ENCODE measurements at places on chromosomes 2 and 18. TPM values are rescaled to one million over a fixed set of nuclear protein-coding genes. Genes with fewer than 3 reads are reported as not detected.

The ACTG2 gene
- 7.9 TPM for total RNA-seq

DNA sequence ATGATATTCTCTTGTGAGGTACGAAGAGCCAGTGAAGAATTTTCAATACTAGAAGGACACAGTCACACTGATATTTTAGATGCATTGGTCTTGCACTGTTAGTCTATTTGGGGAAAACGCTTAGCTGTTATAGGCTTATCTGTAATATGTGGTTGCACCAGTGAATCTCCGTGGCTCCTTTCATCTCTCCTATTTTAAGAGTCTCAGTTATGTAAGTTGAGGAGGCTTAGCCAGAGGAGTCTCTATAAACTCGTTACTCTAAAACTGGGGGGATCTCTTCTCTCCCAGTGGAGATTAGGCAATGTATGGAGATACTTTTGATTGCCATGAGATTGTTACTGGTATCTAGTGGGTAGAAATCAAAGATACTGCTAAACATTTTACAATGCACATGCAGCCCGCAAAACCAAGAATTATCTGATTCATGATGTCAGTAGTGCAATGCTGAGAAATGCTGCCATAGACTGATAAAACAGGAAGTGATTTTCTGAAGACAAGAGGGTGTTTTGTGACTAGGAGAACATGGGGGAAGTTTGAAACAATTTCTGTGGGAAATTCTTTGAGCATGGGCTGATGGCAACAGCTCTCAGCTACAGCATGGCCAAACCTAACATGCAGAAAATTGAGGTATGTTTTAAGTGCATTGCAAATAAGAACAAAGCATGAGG lies 339.1 kb downstream of the SOX11 start:
- no peak for DNase-seq

The BOLA3 gene
- 38.4 TPM for total RNA-seq

DNA sequence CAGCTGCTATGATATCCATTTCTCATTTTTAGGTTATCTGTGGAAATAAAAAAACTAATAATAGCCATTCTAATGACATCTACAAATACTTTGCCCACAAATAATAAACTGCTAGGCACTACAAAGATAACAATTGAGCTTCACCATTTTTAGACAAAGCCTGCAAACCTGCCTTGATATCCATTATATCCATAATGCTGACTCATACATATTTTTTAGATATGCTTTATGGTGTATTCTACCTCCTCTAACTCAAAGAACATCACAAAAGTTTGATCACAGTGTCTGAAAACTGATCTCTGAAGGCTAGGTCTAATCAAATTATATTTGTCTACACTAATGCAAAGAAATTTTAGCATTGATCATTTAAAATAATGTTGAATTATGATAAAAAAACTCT lies 138.4 kb downstream of the HNMT start:
- DNase-seq = no peak

DNA sequence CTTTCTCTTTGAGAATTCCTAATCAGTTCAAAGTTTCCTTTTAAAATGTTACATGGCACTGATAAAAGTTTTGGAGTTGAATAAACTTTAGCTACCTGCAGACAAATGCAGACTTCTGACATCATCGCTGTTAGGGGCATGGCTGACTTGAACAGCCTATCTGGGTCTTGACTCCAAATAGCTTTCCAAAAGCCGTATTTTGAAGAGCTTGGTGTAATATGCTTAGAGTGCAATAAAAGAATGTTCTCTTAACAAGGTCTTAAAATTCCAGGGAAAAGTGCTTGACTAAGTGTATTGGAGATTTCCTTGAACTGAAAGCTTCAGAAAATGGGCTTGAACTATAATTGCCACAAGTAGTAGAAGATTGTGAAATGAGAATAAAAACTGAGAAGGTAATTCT lies 342.9 kb upstream of the DCC start:
- no peak for DNase-seq

The NOP58 gene
- total RNA-seq = 86.2 TPM

DNA sequence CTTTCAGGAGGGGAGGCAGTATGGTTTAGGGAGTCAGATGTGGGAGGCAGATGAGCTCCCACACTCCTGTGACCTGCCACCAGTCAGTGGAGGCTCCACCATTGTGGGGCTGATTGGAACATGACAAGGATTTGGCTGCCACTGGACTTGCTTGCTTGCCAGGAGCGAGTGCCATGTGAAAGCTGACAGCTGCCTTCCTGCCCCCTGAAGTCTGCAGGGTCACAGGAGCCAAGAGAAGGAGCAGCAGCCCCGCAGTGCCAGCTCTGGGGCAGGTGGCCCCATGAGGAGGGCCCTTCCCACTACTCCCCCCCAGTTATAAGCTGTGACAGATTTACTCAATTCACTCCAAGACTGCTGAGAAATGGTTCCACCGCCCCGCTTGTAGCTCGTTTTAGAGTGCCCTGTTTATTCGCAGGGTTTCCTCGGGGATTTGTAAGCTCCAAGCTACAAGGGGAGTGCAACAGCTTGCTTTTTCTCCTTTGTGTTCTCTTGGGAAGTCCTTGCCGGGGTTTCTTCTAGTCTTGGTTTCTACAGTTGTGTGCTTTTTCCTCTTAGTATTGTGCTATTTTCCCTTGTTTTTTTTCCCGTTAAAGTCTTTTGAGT lies 414.3 kb downstream of the MEIS1 start:
- DNase-seq = no peak

The TMEM178A gene
- 4.9 TPM for total RNA-seq

- no peak for DNase-seq
Observed at GRCh38 chr2:43248621-43249020, 22.2 kb upstream of the ZFP36L2 start.

DNA sequence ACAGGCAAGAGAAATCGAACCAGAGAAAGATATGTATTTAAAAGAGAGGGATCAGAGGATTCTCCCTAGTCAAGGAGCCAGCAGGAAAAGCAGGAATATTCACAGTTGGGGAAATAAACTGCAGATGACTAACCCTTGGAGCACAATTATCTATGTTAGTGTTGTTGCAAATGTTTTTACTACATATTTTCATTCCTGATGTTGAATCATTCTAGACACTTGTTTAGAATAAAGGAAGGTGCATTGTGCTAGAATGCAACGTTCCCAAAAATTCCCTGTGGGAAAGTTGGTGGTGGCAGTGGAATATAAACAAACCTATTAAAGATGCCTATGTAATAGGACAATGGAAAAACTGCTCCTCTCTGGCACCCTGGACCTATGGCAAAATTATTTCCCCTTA lies 63.3 kb downstream of the DTNA start:
- DNase-seq = no peak

The PDCD1 gene
- not detected for total RNA-seq

The PIKFYVE gene
- total RNA-seq = 43.1 TPM

GRCh38 chr2:19062370-19062769 lies 296.1 kb downstream of the OSR1 start:
- no peak for DNase-seq

DNA sequence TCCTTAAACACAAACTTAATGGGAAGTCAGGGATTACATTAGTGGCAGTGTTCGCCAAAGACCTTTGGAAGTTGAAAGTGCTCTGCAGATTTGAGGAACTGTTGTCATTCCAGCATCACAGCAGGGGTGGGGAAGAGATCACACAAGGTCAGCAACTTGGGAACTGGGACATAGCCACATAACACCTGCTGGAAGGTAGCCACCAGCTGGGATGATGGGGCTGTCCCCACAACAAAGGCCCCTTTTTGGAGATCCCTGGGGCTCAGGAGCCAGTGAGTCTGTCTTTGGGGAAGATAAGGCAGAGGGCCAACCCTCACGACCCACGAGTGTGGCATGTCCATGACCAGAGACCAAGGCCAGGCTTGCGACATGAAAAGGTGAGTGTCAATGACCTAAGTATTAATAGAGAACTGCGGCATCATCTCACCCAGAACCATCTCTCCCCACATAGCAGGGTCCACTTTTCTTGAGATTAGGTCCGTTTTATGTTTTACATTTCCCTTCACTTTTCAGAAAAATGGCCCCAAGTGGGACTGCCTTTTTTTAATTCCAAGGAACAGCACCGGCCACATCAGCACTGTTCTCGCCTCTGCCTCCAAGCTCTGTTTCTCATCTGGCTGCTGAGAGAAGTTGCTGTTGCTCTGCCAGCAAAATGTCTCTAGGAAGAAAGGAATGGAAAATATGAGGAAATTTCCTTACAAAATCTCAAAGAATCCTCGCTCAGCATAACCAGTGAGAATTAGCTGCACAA lies 106.9 kb downstream of the GFPT1 start:
- peak; percentile 73 for DNase-seq

DNA sequence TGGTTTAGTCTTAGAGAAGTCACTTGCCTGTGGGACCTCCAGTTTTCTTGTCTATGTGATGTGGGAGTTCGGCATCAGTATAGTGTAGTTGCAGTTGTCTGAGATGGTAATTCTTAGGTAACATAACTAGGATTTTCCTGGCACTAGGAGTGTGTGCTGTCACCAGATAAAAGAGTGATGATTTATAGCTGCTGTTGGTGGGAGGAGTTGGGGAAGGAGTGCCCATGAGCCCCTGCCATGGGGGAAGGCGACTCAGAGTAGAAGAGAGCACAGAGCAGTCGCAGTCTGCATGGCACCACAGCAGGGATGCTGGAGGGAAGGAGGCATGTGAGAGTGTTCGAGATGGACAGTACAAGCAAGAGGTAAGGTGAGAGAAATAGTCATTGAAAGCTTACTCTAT lies 38.7 kb downstream of the ATP9B start:
- no peak for DNase-seq

DNA sequence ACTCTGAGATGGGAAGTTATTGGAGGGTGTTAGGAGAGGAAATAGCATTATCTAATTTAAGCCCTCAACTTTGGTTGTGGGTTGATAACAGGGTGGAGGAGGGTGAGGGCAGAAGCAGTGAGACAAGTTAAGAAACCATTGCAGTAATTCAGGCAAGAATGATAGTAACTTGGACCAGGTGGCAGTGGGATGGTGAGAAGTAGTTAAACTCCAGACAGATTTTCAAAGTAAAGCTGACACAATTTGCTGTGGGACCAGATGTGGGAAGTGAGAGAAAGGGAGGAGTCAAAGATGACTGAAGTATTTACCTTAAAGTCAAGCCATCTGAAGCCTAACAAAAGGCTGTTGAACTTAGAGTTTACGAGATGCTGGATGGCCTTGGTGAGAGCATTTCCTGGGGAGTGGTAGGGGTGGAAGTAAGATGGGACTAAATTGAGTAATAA lies 163.2 kb upstream of the KLF7 start:
- DNase-seq = no peak

- no peak for DNase-seq
Observed at GRCh38 chr2:26540961-26541360, 63.0 kb upstream of the OTOF start.

The TCF23 gene
- not detected for total RNA-seq

GRCh38 chr2:7206111-7206810 lies 289.0 kb downstream of the RNF144A start:
- no peak for DNase-seq

DNA sequence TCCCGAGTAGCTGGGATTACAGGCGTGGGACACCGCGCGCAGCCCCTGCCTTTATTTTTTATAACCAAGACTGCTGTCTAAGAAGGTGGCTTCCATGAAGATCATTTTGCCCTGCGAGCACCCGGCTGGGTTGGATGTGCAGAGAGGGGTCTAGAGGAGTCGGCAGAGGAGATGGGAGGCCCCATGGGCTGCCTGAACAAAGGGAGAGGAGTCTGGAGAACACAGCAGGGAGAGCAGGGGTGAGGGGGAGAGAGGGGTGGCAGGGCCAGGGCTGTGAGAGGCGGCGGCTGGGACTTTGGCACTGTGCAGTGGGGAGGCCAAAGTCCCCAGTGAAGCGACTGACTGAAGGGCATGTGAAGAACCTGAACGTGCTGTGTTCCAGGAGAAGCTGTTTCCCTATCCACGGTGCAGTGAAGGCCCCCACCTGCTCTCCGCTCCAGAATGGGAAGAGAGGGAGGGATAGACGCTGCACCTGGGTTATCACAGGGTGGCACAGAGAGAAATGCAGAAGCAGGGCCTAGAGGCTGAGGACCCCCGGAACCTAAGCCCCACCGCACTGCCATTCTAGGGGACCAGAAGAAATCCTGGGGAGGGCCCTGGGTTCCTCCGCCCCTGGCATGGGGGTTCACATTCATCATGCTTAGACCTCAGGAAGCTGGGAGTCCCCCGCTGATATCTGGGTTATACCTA lies 24.8 kb upstream of the FOSL2 start:
- DNase-seq = no peak

The AQP12A gene
- total RNA-seq = not detected

The CPLX4 gene
- not detected for total RNA-seq

The ZSWIM2 gene
- not detected for total RNA-seq

The ECEL1 gene
- total RNA-seq = 0.31 TPM

GRCh38 chr2:42101206-42102023 lies 53.6 kb downstream of the PKDCC start:
- peak; percentile 69 for DNase-seq

The SH3RF3 gene
- 10.1 TPM for total RNA-seq

GRCh38 chr2:183946193-183946592 lies 652.1 kb upstream of the ZNF804A start:
- DNase-seq = no peak

- DNase-seq = no peak
Observed at GRCh38 chr2:113376253-113376912, 61.1 kb upstream of the ZNG1B start.

- DNase-seq = no peak
Observed at GRCh38 chr2:159292157-159292556, 5.7 kb upstream of the WDSUB1 start.

- DNase-seq = no peak
Observed at GRCh38 chr2:30147196-30147714, 448 bp downstream of the YPEL5 start.

The COPS9 gene
- 58.4 TPM for total RNA-seq

The CFAP210 gene
- not detected for total RNA-seq

The CNNM3 gene
- total RNA-seq = 17.1 TPM

DNA sequence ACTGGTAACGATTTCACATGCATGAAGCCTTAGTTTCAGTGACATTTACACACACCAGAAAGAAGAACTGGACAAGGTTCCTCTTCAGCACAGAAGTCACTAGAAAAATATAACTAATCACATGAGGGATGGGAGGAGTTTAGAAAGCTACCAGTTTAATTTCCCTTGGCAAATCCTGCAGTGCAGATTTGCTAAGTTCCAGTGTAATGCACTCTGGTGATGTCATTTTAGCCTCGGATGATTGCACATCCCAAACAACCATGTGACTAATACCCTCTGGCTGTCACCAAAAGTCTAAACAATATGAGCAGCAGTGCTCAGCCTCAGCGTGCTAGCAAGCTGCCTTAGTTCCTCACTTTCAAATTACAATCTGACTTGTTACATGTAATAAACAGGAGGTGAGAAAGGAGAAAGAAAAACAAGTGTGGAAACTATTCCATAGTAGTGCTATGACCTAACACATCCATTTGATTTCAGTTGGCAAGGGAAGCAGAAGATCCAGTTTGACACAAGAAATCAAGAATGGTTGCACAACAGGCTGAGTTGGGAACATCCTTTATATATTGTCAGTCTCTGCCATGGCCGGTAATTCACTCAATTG lies 35.3 kb upstream of the PPP1CB start:
- peak; percentile 89 for DNase-seq

The ASPRV1 gene
- total RNA-seq = 0.62 TPM

The ITGB6 gene
- total RNA-seq = 61.3 TPM

The MARCHF4 gene
- not detected for total RNA-seq

Measured in tongue (tissue), 3 donors.